ENCODE measurements at places on chromosomes 1 and 21.

GRCh38 chr1:240465531-240465940 is 146.4 kb downstream of the GREM2 start:
- DNase-seq, result no peak

- DNase-seq, result no peak
These were observed 120.4 kb downstream of the TOMM20 start for GRCh38 chr1:235008239-235008638.

GRCh38 chr1:215682232-215682631 is 115.1 kb downstream of the KCTD3 start:
- no peak for DNase-seq

GRCh38 chr1:187033693-187034390 is 205.1 kb downstream of the PLA2G4A start:
- no peak for DNase-seq

DNA sequence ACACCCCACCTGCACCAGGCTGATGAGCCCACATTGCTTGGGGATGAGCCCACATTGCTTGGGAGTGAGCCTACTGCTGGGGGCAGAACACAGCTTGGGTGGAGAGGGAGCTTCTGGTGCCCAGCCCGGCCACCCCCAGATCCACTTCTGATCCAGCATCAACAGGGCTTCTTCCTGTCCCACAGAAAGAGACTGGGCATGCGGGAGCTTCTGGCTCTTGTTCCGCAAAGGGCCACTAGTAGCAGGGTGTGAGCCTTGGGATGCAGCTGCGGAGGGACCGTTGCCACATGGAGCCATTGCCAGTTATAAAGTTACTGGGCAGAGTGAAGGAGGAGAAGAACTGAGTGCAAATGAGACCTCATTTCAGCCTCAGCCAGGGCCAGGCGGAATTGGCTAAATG is 36.3 kb downstream of the PKP1 start:
- DNase-seq, result no peak

GRCh38 chr1:234614081-234614489 is 4.1 kb upstream of the IRF2BP2 start:
- no peak for DNase-seq

- no peak for DNase-seq
These were observed 82.4 kb upstream of the COL11A1 start for GRCh38 chr1:103190766-103191165.

GRCh38 chr1:147611021-147611426 is 59.3 kb downstream of the ACP6 start:
- DNase-seq, result no peak

GRCh38 chr1:4796161-4797015 is 142.0 kb downstream of the AJAP1 start:
- no peak for DNase-seq

All from DMS79 (cell line).